Activated CD8-positive, alpha-beta memory T cell treated with anti-CD3 and anti-CD28 coated beads for 48 hours (primary cell): ENCODE measurements at places on chromosomes 3 and 15.

DNA sequence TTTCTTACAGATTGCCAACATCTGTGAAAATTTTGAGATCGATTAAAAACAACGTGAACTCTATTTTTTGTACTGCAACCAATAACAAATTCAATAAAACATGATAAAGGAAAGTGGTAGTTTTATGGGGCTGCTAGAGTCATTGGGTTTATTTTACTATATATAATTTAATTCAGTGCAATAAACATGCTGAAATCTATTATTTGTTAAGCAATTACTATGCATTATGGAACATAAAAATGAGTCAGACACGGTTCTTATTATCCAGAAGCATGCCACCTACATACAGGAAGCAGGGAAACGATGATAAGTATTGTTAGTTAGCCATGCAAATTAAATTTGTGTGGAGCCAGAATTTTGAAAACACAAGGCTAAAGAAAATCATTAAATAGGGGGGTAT, 27.2 kb downstream of the NPHP3 start:
- DNase-seq: no peak

DNA sequence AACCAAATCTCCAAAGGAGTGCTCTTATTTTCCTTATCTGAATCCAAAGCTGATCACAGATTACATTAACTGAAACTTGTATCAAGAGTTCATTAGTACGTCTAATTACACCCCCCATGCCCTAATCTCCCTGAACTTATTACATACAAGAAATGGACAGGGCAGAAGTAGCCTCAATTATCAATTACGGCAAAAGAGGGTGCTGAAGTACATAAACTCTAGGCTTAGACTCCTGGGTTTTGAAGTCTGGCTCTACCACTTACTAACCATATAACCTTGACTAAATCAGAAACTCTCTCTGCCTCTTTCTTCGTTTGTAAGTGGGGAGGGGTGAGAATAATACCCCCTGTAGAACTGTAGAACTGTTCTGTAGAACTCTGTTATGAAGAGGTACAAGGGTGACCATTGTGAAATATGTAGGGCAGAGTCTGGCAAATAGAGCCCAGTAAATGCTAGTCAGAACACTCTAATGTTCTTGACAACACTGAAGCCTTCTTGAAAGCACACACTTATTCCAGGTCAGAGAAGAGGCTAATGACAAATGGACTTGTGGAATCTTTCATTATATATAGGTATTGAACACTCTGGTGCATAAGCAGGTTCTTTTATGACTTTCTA, 19.6 kb upstream of the OR5K4 start:
- no peak for DNase-seq

DNA sequence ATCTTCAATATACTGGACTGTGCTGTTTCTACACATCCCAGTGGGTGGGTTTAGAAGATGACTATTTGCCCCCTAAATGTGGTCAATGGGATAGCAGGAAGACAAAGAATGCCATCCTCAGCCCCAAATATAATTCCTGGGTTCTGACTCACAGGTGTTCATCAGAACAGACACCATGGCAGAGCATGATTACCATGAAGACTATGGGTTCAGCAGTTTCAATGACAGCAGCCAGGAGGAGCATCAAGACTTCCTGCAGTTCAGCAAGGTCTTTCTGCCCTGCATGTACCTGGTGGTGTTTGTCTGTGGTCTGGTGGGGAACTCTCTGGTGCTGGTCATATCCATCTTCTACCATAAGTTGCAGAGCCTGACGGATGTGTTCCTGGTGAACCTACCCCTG, 3.0 kb downstream of the CXCR6 start:
- no peak for DNase-seq

- no peak for DNase-seq
Observed at GRCh38 chr15:63219196-63219710, 29.8 kb downstream of the RAB8B start.

DNA sequence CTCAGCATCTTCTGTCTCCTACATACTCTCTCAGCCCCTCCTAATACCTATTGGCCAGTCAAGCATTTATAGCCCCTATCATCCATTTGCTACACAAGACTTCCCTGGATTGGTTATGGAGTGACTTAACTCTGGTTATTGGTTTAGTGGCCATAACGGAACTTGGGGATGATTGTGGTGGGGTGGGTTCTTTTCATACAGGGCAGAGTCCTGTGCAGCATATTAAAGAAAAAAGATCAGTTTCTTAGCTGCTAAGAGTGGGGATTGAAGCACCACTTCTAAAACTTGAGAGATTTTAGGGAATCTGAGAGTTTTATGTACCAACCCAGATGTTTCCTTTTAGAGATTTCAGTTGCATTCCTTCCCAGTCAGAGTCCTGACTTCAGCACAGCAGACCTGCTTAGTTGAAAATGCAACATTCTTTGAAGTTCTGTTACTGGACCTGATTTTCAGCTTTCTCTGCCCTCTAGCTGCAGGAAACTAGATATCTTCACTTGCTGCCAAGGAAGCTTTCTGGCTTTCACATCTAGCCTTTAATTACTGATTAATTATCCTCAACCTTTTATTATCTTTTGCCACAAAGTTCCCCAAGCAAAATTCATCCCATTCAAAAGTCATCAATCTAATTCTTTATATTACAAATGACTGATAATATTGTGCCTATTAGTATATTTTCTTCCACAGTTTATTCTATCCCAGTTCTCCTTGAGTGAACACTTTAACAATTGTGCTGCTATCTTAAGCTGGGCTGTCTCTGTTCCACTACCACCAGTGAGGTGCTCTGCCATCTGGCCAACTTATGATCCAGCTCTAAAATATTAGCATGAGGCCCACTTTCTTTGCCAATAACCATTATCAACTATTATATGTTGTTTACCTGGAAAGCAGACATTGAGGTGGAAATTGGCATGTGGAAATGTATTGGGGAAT, 906.0 kb upstream of the ALCAM start:
- DNase-seq: no peak

GRCh38 chr3:104672331-104672730, 694.4 kb upstream of the ALCAM start:
- no peak for DNase-seq
